ENCODE measurements at places on chromosomes 11 and 22.

DNA sequence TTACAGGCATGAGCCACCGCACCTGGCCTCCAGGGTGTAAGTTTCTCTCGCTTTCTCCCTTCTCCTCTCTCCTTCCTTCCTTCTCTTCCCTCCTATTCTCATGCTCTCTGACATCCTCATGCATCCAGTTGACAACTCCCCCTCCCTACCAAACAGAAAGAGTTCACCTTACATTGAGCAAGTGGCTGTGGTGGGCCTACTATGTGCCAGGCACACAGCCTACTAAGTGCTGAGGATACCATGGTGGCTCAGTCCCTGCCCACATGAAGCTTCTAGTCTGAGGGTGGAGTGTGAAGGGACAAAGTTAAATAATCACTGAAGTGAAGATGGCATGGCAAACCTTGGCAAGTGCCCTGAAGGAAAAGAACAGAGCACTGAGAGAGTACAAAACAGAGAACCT, 9.6 kb upstream of the DAGLA start:
- H3K27ac ChIP-seq, result no peak overlapping the region
- H3K27me3 ChIP-seq, result peaks cover 26% of the 10 kb centered on the region
- no peaks in the 10 kb centered on the region for H3K36me3 ChIP-seq
- DNase-seq, result no peak
- no peaks in the 10 kb centered on the region for H3K4me1 ChIP-seq

GRCh38 chr11:14350215-14350614, 8.8 kb downstream of the RRAS2 start:
- no peak for DNase-seq
- peaks cover 17% of the 10 kb centered on the region for H3K4me1 ChIP-seq
- no peaks in the 10 kb centered on the region for H3K27me3 ChIP-seq
- no peak overlapping the region for H3K27ac ChIP-seq
- H3K4me3 ChIP-seq, result no peak overlapping the region
- peaks cover 58% of the 10 kb centered on the region for H3K36me3 ChIP-seq

DNA sequence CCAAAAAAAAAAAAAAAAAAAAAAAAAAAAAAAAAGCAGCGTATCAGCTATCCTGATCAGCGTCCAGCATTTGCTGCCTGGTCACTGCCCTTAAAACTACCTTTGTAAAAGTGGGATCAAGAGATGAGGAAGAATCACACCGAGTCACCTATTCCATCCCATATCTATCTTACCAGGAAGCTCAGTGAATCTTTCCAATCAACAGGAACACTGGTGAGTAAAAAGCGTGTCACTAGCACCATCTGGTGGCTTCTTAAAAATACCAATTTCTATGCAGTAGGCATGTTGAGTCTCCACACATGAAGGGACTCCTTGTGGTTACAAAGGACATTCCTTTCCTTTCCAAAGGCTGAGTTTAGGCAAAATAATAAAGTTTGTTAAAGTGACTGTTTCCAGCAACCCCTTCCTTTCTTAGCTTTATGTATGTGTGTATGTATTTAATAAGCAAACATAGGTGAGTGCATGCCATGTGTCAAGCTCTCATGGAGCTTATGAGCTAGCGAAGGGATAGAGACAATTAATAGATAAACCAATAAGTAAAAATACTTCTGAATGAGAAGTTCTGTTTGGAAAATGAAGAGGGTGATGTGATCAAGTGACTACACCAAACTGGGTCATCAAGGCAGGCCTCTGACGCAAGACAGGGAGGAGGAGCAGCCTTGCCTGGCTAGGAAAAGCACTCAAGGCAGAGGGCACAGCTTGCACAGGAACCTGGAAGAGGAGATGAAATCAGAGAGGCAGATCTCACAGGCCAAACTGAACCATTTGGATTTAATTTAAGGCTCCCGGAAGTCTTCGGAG, 13.9 kb upstream of the TP53AIP1 start:
- peaks cover 31% of the 10 kb centered on the region for H3K27me3 ChIP-seq
- H3K36me3 ChIP-seq, result no peaks in the 10 kb centered on the region
- no peak for DNase-seq
- H3K4me1 ChIP-seq, result no peaks in the 10 kb centered on the region

DNA sequence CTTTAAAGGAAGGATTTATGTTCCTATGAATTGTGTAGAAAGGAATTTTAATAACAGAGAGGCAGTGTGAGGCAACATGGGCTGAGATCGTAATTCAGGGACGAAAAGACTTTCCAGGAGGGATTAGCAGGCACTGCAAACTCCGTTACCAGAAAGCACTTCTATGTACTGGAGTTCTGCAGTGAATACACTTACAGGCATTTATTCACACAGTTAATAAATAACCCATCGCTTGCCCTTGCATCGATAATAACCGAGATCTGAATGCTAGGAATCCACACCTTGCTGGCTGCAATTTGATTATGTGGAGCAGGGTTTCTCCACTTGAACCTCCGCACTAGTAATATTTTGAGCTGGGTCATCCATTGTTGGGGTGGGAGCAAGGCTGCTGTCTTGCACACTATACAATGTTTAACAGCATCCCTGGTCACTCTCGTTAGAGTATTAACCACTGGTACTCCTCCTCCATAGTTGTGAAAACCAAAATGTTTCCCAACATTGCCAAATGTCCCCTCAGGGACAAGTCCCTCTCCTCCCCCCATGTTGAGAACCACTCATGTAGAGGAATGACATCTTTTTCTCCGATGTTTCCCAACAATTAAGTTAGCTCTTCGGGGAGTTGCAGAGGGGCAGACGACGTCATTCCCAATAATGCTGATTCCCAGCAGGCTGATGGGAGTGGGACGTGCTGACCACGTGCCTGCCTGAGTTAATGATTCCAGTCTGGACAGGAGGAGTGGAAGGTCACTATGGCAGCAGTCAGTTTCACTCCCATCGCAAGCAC, 99.5 kb downstream of the SNX19 start:
- H3K4me1 ChIP-seq, result no peaks in the 10 kb centered on the region
- peaks cover 2% of the 10 kb centered on the region for H3K27me3 ChIP-seq
- H3K36me3 ChIP-seq, result no peaks in the 10 kb centered on the region
- DNase-seq, result no peak

- no peak overlapping the region for H3K4me3 ChIP-seq
- H3K36me3 ChIP-seq, result peaks cover 1% of the 10 kb centered on the region
- peaks cover 3% of the 10 kb centered on the region for H3K27me3 ChIP-seq
- no peak overlapping the region for H3K27ac ChIP-seq
- DNase-seq, result no peak
Observed at GRCh38 chr11:45818961-45819605, 14.1 kb downstream of the SLC35C1 start.

- H3K36me3 ChIP-seq, result no peaks in the 10 kb centered on the region
- H3K27me3 ChIP-seq, result no peaks in the 10 kb centered on the region
- H3K4me1 ChIP-seq, result peaks cover 15% of the 10 kb centered on the region
Observed at GRCh38 chr11:117807482-117808327, 10.7 kb upstream of the DSCAML1 start.

GRCh38 chr22:32804531-32805360, 3.2 kb downstream of the TIMP3 start:
- H3K27me3 ChIP-seq, result peaks cover 47% of the 10 kb centered on the region
- H3K36me3 ChIP-seq, result no peaks in the 10 kb centered on the region
- no peak overlapping the region for H3K4me3 ChIP-seq
- no peak for DNase-seq
- no peak overlapping the region for H3K27ac ChIP-seq
- peaks cover 1% of the 10 kb centered on the region for H3K4me1 ChIP-seq

GRCh38 chr11:96014217-96014616, 90.3 kb upstream of the MTMR2 start:
- peaks cover 2% of the 10 kb centered on the region for H3K36me3 ChIP-seq
- peak overlapping the region; percentile 86 for H3K27ac ChIP-seq
- peak overlapping the region; percentile 57 for H3K4me3 ChIP-seq
- DNase-seq, result no peak
- no peaks in the 10 kb centered on the region for H3K27me3 ChIP-seq
